ENCODE measurements at places on chromosomes 5 and 9.

DNA sequence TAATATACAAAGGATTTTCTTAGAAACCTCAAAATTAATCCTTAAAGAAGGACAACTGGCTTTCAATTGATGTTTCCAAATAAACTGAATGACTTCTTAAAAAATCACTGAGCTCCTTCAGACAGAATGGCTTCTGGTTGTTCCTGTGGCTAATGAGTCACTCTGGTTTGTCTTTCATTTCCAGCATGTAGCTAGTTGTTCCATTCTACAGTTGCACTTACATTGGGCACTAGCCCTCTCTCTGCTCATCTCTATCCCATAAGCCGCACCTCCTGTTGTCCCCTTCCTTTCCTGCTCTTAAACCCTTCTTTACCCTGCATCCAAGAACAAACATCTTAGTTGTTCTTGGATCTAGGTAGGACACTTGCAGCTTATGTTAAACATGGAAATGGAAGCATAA is 235.3 kb upstream of the HAPLN1 start:
- DNase-seq, result peak; percentile 38

DNA sequence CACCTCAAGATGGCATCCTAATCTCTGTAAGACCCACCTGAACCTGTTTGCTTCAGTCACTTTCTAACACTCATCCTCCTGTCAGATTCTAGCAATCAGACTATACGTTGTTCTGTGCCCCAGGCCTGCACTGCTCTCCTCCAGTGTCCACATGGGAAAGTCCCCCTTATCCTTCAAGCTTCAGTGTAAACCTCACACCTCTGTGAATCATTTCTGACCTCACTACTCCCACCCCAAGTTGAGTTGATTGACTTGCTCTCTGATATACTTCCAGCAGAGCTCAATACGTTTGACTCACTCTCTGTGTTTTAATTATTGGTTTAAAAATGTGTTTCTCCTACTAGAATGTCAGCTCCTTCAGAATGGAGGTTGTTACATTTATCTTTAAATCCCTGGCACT is 240.2 kb downstream of the FBXL17 start:
- DNase-seq, result no peak

DNA sequence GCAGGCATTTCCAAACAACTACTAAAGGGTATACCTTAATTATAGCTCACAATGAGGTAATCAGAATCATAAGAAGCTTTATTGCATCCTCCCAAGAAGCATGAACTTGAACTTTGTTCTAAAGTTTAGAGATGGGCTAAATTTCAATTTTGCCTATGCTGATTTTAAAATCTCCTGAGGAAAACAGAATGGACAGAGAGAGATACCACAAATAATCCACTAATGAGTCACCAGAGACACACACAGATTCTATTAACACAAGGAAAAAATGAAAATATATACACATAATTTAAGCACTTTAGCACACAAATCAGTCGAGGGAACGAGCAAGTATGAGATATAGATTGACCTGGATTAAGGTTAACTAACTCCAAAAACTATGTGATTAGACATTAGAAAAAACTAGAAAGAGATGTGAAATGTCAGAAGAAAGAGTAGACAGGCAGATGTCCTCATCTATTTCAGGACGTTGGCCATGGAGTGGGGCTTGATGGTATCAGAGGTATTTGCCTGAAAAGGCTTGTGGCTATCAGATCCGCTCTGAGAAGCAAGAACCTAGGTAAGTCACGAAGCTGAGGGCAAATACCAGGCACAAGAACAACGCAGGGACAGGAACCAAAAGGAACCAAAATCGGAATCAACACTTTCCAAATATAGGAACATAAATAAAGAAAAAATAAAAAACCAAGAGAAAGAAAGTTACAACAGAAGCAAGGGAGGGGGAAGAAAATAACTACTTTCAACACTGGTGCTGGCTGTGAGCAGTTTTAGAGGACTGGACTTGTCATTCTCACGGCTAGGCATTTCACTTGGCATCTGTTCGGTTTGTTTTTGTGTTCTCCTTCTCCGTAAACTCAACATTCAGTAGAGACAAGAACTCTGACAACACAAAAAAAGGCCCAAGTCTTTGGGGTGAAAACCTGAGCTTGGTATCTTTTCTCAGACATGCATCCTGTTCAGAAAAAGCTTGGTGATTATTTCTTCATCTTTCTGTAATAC is 294.6 kb upstream of the PUM3 start:
- peak; percentile 51 for DNase-seq

DNA sequence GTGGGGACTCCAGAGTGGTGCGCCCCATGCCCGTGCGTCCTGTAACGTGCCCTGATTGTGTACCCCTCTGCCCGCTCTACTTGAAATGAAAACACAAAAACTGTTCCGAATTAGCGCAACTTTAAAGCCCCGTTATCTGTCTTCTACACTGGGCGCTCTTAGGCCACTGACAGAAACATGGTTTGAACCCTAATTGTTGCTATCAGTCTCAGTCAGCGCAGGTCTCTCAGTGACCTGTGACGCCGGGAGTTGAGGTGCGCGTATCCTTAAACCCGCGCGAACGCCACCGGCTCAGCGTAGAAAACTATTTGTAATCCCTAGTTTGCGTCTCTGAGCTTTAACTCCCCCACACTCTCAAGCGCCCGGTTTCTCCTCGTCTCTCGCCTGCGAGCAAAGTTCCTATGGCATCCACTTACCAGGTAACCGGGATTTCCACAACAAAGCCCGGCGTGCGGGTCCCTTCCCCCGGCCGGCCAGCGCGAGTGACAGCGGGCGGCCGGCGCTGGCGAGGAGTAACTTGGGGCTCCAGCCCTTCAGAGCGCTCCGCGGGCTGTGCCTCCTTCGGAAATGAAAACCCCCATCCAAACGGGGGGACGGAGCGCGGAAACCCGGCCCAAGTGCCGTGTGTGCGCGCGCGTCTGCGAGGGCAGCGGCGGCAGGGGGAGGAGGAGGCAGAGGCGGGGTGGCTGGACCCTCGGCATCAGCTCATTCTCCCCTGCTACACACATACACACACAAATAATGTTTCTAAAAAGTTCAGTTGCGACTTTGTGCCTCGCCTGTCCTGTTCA is 668 bp downstream of the GLIS3 start:
- peak; percentile 66 for DNase-seq

DNA sequence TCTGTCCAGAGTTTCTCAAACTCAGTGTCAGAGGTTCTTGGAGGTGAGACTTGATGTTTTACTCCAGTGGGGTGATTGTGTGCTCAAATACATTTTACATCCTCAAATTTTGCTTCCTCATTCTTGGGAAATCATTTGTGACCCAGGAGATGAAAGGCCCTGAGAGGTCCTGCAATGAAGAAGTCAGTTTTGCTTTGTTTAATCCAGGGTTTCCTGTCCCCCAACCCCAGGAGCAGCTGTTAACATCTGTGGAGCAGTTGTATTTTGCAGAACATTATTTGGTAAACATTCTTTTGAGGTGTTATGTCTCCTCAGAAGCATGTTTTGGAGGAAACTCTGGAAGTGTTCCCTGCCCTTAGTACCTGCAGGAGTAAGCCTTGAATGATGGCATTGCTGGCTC is 59.8 kb downstream of the DAB2IP start:
- no peak for DNase-seq

DNA sequence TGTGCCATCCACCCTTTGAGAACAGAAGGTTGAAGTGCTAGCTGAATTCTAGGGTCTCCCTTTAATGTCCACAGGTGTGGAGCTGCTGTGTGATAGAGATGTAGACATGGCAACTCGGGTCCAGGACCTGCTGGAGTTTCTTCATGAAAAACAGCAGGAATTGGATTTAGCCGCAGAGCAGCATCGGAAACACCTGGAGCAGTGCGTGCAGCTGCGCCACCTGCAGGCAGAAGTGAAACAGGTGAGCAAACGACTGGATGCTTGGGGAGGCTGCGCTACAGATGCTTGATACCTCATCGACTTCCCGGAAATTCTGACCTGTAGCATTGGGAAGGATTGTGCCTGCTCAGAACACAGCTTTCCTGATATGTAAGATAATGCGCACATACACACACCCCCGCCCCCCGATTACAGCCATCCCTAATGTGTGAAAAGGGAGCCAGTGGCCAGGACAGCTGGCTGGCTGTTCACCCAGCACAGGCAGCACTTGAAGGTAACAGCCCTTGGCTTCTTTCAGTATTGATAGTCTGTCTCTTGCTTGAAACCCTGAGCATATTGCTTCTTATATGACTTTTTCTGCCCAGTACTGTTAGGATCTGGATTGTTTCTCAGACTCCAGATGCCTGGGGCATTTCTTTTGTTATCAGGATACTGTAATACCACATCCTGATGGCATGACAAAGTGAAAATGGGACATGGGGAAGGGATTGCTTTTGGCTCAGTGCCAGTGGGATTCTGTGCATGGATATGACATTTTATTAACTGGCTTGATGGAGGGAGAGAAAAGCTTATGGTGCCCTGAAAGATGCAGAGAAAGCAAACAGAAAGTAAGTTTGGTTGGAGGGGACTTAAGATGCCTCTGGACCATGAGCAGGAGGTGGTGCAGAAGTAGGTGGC is 216.8 kb upstream of the OTULINL start:
- no peak for DNase-seq

DNA sequence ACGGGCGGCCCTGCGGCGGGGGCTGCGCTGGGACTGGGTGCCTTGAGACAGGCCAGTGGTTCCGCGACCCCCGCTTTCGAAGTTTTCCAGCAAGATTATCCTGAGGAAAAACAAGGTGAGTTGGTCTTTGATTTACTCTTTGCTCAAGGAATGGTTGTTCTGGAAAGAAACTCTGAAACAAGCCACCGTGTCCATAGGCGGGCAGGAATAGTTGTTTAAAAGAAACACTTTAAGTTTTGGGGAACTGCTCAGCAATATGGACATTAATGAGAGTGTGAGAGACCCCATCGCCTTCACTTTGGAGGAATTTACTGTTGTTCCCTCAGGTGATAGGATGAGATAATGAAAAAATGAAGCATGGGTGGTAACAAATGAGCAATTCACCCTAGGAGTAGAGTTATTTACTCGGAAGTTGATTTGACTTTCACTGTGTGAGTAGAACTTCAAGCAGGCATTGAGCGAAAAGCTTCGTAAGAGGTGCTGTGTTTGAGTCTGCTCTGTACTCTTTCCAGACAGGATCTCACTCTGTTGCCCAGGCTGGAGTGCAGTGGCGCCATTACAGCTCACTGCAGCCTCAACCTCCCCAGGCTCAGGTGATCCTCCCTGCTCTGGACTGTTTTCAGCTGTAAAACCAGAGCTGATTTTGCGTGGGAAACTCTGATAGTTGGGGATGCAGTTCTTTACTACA is 1.1 kb downstream of the DMRTA1 start:
- DNase-seq, result no peak

DNA sequence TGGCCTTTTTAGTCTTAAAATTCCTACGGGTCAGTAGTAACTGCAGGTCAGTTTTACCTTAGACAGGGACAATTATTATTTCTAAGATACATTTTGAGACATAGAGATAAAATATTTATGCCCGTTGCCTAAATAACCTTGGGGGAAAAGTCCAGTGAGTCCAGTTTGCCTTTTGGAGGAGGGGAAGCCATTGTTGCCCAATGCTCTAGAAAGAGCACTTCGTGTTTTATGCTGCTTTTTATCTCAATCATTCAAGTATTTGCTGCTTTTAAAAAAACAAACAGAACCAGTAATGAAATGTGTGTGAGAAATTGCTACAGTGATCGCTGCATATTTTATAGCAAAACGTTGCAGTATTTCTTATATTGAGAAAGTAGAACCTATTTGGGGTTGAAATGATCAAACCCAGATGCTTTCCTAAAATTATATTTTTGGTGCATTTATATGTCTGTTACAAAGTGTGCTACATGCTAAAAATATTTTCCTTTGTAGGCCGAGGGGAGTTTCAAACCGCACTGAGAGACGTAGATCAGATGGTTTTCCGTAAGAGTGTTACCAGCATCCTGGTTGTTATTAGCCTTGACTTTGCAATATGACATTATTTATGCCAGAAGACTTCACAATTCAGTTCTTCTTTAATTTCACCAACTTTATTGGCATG is 266.8 kb downstream of the AOPEP start:
- DNase-seq, result no peak

- DNase-seq, result no peak
These were observed 196.9 kb upstream of the PANK3 start for GRCh38 chr5:168776070-168776469.

DNA sequence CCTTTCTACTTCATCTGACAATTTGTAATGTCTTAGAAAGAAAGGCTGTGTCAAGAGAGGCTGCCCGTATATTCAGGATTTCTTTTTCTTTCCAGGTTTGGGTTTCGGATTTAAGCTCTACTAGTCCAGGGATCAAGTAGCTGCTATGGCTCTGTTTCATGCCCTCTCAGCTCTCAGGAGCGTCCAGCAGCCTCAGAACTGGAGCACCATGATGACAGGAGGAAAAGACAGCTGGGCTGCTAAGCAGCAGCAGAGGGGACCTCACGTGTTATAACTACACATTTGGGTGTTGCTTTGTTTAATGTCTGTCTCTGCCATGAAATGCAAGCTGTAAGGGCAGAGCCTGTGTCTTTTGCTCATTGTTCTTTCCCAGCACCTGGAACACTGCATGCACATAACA is 28.5 kb downstream of the TBC1D2 start:
- no peak for DNase-seq

GRCh38 chr5:159175547-159175946 is 33.8 kb downstream of the RNF145 start:
- peak; percentile 54 for DNase-seq

DNA sequence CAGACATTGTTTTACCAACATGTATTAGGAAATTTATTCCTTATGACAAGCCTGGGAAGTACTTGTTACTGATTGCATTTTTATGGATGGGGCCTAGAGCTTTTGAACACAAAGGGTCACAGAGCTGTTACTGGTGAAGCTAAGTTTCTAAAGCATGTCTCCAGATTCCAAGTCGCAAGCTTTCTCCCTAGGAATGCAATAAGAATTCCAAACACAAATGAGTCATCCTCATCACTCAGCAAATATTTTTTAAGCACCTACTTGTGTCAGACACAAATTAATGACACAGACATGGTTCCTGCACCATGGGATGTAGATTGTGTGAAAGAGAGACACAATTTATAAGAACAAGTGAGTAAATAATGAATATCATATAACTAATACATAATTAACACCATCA is 11.0 kb upstream of the SH3RF2 start:
- DNase-seq, result peak; percentile 96

DNA sequence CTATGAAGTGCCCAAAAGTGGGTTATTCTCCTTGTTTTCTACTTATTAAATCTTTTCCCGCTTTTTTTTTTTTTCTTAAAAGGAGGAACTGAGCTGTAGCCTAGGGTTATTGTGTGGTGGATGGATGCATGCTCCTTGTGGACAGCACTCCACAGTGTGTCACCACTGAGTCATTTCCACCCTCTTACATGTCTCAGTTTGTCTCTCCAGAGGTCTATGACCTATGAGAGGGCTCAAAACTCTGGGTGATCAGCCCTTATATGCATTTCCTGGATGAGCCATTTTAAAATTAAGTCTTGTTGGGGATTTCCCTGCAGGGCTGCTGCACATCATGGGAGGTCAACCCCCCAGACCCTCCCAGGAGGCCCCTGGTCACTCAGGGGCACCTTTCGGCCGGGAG is 102.2 kb upstream of the MOCS2 start:
- DNase-seq, result peak; percentile 84

DNA sequence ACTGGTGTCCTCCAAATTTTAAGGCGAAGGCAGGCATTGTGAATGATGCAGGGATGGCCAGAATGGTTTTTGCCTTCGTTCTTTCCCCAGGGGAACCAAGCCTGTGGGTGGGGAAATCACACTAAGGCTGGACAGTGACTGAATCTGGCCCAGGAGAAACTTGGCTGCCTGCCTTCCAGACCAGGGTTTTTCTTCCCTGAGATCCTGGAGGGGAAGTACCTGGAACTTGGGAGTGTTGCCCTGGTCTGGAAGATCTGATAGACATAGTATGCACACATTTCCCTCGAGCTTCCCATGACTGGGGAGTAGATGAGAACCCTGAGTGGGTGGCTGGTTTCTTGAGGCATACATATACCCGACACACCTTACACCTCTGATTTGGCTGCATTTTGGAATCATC is 664 bp upstream of the IL11RA start:
- DNase-seq, result peak; percentile 46
